Right renal pelvis (tissue), 4 donors: ENCODE measurements at places on chromosomes 4 and X.
A peak's percentile ranks its signal among the peaks of the same experiment; 100 is the strongest.

- no peak for DNase-seq
Measured at GRCh38 chrX:30663322-30663721, 10.1 kb downstream of the GK start.

GRCh38 chr4:152810715-152811287 lies 31.0 kb downstream of the ARFIP1 start:
- DNase-seq, result no peak

DNA sequence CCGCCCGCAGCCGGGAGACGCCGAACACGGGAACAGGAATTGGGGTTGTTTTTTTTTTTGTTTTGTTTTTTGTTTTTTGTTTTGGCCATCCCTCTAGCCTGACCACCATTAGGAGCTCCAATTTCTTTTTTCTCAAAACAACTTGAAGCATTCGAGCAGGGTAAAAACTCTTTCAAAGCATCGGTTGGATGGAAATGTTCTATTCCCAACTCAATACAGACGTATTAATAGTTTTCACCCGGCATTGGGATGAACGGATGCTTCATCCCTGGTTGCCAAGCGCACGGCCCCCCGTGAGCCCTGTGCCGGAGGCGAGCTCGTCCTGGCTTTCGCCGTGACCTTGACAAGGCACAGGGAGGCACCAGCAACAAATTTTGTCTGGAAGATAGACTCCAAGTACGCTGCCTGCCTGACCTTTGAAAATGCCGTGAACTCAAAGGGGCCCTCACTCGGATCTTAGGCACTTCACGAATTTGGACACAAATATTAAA lies 352 bp upstream of the MAP3K15 start:
- no peak for DNase-seq

- DNase-seq, result peak; percentile 20
Measured at GRCh38 chrX:87409113-87409841, 108.3 kb upstream of the KLHL4 start.

DNA sequence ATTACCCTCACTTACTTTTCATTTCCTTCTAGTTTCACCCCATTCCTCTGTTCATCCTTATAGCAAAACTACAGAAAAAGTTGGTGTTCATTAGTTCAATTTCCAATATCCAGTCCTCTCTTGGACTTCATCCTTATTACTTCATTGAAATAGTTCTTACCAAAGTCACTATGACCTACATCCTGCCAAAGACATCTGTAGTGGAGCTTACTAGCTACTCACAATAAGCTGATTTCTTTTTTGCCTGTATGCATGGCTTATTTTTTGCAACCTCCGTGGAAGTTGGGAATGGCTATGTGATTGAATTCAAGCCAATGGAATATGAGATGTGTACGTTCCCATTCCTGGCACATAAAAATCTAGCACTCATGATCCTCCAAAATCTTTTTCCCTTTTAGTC lies 4.6 kb upstream of the CDKL2 start:
- DNase-seq, result no peak

DNA sequence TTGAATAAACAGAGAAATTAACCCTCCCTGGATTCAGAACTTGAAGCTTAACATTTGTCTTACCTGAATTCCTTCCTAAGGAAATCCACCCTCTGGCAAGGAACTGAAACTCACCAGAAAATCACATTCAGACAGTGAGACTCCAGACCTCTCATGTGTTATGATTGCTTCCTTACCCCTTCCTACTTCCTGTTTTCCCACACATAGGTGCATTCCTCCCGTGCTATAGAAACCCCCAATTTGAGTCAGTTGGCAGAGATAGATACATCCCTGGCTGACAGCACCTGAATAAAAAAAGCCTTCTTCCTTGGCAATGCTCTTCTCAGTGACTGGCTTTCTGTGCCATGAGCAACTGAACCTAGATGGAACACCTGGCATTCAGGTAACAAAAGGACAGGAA lies 157.0 kb upstream of the SMIM31 start:
- no peak for DNase-seq

GRCh38 chrX:53093748-53094581 lies at the start of gene KANTR:
KANTR (plus strand) TSS chrX:53094142; CDS start chrX:53124273, 30,131 bp downstream.
- peak; percentile 91 for DNase-seq

DNA sequence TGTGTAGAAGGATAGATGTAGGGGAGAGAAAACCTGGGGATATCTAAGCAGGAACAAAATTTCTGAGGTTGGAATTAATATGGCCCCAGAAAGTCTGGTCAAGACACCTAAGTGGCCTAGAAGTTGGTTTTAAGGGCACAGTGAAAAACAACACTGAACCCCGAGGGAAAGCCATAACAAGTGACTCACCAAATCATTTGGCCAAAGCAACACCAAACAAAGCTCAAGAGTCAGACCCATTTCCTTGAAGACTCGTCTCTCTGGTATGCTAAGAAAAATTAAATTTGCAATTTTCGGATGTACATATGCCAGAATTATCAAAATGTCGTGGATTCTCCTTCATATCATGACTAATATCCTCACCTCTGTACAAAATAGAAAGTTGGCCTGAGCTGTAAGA lies 162.9 kb downstream of the SMIM20 start:
- no peak for DNase-seq
